ENCODE measurements at places on chromosomes 1 and 21. TPM values are rescaled to one million over a fixed set of nuclear protein-coding genes. Genes with fewer than 3 reads are reported as not detected.

Gene NPPA
- total RNA-seq, result not detected

Gene ADGRL4
- 201 TPM for total RNA-seq

Gene SLC1A7
- not detected for total RNA-seq

Gene C1orf210
- total RNA-seq, result not detected

Gene YRDC
- 22.7 TPM for total RNA-seq

Gene PIGR
- total RNA-seq, result not detected

Gene C21orf91
- total RNA-seq, result 4.3 TPM

Gene SLAMF6
- not detected for total RNA-seq

Gene ARV1
- total RNA-seq, result 11.4 TPM

Gene FMOD
- 0.47 TPM for total RNA-seq

Gene ARMH1
- not detected for total RNA-seq

Gene LYST
- total RNA-seq, result 8.8 TPM

Gene SPRR2A
- total RNA-seq, result not detected

Gene CA6
- not detected for total RNA-seq

Gene IFI6
- total RNA-seq, result 31.2 TPM

Gene HHAT
- 1.4 TPM for total RNA-seq

Gene RHD
- total RNA-seq, result not detected

Gene ATP1A2
- total RNA-seq, result not detected

Gene ODF2L
- 39.4 TPM for total RNA-seq

Gene ZSWIM5
- 0.54 TPM for total RNA-seq

Gene TNFAIP8L2
- total RNA-seq, result not detected

Gene SLC22A15
- total RNA-seq, result 0.47 TPM

Gene NUDT4B
- 8.1 TPM for total RNA-seq

Gene LCE2C
- total RNA-seq, result not detected

Gene PRELP
- total RNA-seq, result under 0.01 TPM

Gene ADORA3
- not detected for total RNA-seq

Gene ESPN
- 0.45 TPM for total RNA-seq

Gene SH3D21
- 3.9 TPM for total RNA-seq

Gene SOAT1
- 15.9 TPM for total RNA-seq

Gene C1orf185
- not detected for total RNA-seq

Gene PRRC2C
- 43.0 TPM for total RNA-seq

Gene TOE1
- 19.3 TPM for total RNA-seq

Gene DISC1
- 13.6 TPM for total RNA-seq

Gene TEX38
- total RNA-seq, result not detected

Gene SMPDL3B
- total RNA-seq, result 0.09 TPM

Gene C1orf115
- total RNA-seq, result 29.7 TPM

Gene CFHR4
- not detected for total RNA-seq

Gene RNU1-3
- 5,329 TPM for total RNA-seq

Gene CELA3A
- total RNA-seq, result 0.09 TPM

Gene GCSAML
- total RNA-seq, result not detected

Gene MROH7
- total RNA-seq, result 0.28 TPM

Gene LINGO4
- not detected for total RNA-seq

Gene NTMT2
- not detected for total RNA-seq

Gene UBIAD1
- 8.0 TPM for total RNA-seq

Gene TCHH
- total RNA-seq, result under 0.01 TPM

Gene OSCP1
- 6.7 TPM for total RNA-seq

Gene IL24
- total RNA-seq, result not detected

Gene AMY1B
- not detected for total RNA-seq

Gene OR2G6
- total RNA-seq, result not detected

Gene STPG1
- 1.5 TPM for total RNA-seq

Gene EGLN1
- total RNA-seq, result 112 TPM

Gene AQP10
- total RNA-seq, result not detected

Gene SPATA45
- not detected for total RNA-seq

Gene RAB25
- total RNA-seq, result not detected

Gene OR2L13
- total RNA-seq, result not detected

Gene DHRS3
- total RNA-seq, result 34.1 TPM

Gene PCP4
- not detected for total RNA-seq

Gene STUM
- total RNA-seq, result not detected

Data from endothelial cell of coronary artery (primary cell).